ENCODE measurements at places on chromosomes 7 and 10.

DNA sequence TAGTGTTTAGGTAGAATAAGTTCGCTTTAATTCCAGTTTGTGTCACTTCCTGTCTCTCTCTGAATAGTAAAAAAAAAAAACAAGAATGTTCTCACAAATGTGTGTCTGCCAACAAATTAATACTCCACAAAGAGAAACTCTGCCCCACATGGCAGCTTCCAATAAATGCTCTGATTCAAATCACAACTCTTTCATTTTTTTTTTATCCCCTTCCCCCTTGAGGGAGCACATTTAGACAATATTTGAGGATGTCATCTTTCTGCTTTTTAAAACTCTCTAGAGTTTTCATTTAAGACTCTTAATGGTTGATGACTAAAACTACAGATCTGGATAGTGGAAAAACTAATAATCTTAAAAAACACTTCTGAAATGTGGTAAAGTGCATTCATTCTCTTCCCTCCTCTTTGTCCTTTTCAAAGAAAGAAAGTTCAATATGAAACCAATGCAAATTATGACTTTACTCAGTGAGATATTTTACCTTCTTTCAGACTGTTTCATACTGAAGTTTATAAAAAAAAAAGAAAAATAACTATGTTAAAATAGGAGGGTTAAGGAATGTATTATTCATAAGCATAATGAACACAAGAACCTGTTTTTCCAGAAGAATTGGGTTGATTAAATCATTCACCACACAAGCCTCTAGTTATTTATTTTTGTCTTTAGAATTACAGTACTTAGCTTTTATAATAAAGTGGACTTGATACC is 42.3 kb downstream of the ARID5B start:
- no peak for DNase-seq

- no peak for DNase-seq
Observed at GRCh38 chr10:99533496-99534449, 1.0 kb downstream of the NKX2-3 start.

GRCh38 chr10:71476228-71477011 is 79.7 kb downstream of the CDH23 start:
- DNase-seq = no peak

GRCh38 chr10:78757344-78757925 is 311.3 kb upstream of the ZMIZ1 start:
- no peak for DNase-seq

DNA sequence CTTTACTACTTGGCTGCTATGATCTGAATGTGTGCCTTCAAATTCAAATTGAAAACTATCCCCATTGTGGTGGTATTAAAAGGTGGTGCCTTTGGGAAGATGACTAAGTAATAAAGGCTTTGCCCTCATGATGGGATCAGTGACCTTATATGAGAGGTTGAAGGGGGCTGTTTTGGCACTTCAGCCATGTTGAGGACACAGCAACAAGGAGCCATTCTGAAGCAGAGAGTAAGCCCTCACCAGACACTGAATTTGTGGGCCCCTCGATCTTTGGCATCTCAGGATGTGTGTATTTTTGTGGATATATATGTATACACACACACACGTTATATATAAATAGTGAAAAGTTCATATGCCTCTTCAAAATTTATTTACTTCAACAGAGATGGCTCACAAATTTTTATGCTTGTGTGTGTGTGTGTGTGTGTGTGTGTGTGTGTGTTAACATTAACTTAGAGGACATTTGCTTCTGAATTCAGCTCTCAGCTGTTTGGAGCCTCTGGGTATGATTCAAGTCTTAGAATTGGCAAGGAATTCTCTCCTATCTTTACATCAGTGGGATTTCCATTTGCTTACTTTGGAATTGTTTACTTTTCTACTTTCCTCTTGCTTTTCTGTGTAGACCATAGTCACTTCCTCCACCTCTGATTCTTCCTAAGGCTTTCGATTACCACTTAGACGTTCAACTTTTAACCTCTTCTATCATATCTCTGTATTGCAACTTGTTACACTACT is 66.6 kb downstream of the MAGI2 start:
- no peak for DNase-seq

DNA sequence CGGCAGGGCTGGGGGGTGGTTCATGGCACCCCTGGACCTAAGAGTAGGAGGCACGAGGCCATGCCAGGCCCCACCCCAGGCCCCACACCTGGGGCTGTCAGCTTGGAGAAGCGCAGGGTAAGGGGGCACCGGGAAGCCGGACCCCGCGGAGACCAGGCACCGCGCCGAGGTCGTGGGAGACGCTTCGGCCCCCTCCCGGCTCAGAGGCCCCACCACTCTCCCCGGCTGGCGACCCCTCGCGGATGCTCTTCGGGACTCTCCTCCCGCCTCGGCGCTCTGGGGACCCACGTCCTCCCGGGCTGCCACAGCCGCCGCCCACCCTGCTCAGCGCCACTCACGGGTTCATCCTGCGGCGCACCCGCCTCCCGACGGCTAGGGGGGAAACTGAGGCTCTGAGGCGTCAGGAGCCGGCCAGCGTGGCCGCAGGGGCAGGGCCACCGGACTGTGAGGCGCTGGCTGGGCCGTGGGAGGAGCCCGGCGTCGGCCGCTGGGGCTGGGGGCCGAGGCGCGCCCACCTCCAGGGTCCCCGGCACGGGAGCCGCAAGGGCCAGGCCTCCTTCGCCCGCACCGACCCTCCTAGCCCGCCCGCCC is 25.9 kb downstream of the PDGFA start:
- no peak for DNase-seq

DNA sequence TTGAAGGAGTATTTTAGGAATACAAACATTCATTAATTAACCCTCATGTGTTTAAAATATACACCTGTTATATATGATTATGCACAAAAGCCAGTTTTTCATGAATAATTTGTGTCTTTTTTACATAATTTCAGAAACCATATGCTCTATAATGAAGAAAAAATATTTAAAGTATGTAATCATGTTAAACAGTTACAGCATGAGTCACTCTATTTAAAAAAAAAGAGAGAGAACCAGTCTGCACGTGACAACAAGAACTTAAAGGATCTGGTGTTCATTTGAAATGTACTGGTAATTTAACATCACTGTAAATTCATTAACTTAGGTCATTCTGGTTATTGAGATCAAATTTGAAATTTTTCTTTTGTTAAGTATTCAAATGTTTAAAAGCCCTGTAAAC is 228.5 kb downstream of the CACNB2 start:
- DNase-seq = no peak

DNA sequence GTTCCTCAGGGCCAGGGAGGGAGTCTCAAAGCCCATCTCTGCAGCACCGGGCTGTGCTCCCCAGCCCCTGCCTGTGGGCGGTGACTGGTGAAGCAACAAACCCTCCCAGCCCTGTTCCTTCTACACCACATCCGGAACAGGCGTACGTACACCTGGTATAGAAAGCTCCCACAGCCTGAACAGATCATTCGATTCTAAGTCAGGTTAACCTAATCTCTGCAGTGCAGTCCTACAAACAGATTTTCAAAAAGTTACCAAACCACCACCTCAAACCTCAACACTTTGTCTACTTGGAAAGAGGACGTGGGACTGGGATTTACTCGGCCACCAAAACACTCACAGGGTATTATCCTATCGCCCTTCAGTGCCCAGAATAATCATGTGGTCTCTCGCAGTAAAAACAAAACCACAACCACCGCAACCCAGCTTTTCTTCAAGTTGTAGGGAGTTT is 238.4 kb downstream of the DIP2C start:
- DNase-seq = no peak

GRCh38 chr7:157574120-157574825 is 237.5 kb downstream of the DNAJB6 start:
- no peak for DNase-seq

DNA sequence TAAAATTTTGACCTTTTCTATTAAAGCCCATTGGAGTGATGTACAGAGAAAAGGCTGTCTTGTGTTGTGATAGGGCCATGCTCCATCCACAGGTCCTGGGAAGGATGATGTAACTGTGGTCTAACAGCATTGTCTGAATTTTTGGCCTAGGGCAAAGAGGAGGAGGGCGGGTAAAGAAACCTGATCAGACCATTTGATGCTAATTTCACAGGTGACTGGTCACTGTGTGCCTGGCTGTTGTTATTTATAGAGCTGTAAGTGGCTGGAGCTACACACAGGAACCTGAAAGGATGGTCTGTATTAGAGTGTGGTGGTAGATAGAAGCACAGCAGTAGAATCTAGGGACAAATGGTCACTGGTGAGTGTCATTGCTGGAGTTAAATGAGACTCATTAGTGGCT is 182.1 kb downstream of the AUTS2 start:
- no peak for DNase-seq

DNA sequence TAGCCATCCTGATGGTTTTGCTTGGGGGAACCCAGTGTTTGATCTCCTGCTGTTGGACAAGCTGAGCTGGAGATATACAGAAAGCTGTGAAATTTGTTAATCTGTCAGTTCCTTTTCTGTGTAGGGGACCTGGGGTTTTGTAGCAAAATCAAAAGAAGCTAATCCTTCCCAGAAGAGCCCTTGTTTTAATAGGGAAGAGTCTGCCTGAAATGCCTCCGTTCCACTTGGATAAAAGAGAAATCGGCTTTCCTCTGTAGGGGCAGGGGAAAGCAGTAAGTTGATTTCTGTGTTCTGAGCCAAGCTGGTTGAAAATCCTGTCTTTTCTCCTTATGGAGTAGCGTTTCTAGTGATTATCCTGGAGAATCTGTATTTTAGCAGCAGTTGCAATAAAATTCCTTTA is 472.6 kb downstream of the SORCS3 start:
- no peak for DNase-seq

GRCh38 chr7:105587909-105588635 is 6.8 kb upstream of the EFCAB10 start:
- no peak for DNase-seq
